Glutamatergic neuron (in vitro differentiated cells): ENCODE measurements at places on chromosomes 16 and 17. TPM values are rescaled to one million over a fixed set of nuclear protein-coding genes. Genes with fewer than 3 reads are reported as not detected.

DNA sequence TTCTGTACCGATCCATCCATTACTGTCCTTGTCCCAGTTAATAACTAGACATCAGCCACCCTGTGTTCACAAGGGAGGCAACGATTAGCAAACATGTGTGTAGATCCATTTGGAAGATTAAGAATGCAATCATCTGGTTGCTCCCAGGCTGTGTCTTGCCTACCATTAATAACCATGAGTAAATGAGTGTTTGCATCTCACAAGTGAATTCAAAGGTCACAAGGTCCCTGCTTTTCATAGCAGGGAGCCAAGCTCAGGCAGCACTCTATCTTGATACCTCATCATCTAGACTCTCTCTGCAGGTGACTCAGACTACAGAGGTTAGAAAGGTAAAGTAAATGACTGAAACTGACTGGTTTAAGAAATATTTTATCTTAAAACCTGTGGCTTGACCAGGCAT, 25.3 kb downstream of the VWA3A start:
- DNase-seq = no peak

DNA sequence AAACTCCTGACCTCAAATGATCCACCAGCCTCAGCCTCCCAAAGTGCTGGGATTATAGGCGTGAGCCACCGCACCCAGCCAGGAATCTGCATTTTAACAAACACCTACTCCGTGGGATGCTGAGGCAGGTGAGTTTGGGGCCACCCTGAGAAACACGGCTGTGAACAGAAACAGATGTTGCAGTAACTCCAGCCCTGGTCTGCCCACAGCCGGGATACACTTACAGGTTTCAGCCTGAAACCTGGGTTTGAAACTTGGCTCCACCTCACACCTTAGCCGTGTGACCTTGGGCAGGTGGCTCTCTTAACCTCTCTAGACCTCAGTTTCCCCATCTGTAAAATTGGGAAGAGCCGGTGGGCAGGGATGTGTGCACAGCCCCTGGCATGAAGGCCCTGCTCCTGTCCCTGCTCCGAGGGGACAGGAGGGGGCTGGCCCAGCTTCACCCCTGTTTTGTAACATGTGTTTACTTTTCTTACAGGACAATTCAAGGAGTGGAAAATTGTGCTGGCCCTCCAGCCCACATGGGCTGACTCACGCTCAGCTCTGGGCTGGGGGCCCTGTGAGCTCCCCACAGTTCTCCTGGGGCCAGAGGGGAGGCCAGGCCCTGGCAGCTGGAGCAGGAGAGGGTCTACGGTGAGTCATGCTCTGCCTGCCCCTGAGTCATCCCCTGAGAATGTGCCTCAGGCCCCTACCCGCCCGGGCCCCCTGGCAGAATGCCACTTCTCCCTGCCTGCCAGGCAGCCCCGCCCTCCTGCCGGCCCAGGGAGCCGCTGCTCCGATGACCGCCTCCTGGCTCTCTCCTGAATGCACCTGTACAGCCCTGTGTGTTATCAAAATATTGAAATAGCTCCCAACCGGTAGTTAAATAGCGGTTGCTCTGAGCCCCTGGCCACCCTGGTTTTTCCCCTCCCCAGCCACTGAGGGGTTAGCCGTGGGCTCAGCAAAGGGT, 7.7 kb upstream of the PPL start:
- DNase-seq = peak; percentile 44

GRCh38 chr16:24999856-25000461, 15.2 kb downstream of the ARHGAP17 start:
- DNase-seq = no peak

- no peak for DNase-seq
Observed at GRCh38 chr17:56111706-56112485, 41.4 kb upstream of the ANKFN1 start.

Gene DRC7
- total RNA-seq = not detected

DNA sequence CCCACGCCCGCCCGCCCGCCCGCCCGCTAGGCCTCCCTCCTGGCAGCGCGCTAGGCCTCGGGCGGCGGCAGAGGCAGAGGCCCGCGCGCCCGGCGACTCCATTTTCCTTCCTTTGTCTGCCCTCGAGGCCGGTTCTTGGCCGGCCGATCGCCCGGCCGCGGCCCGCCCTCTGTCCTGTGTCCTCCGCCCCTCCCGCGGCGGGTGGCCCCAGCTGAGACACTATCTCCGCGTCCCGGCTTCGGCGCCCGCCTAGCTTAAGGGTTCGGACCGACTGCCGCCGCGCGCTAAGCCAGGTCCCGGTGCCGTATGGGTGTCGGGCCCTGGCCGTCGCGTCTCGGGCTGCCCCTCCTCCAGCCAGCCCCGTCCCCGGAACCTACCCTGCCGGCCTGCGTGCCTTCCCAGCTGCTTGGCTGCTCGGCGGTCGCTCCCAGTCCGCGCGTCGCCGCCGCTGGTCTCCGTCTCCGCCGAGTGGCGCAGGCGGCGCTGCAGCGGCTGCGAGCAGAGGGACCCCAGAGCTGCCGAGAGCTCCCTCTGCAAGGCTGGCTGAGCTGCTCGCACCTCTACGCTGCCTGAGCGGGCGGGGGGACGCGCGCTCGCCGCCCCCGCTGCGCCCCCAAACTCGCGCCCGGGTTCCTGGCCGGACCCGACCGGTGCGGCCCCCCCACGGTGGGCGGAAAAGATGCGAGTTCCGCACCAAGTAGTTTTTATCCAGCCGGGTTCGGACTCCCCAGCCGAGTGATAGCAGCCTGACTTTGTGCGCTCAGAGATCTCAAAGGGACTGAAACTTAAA, 787 bp downstream of the CTCF start:
- DNase-seq = peak; percentile 83

GRCh38 chr16:58859958-58860669, 126.0 kb upstream of the GOT2 start:
- no peak for DNase-seq

GRCh38 chr16:12526515-12526914, 277.2 kb downstream of the CPPED1 start:
- DNase-seq = peak; percentile 36

Gene UMOD
- not detected for total RNA-seq

Gene CA7
- total RNA-seq = 0.64 TPM

Gene AANAT
- total RNA-seq = 0.39 TPM

DNA sequence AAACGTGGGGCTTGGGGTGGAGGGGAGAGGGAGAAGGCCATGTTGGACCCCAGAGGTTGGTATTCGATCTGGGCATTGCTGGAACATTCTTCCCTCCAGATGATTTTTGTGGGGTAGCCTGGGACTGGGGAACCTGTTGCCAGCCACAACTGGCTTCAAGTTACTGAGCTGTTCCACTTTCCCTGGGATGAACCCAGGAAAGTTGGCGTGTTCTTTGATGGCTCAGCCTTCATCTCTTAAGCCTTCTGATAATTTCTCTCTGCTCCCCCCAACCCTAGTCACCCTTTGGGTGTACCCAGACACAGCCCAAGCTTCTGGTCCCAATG, 2.1 kb downstream of the TBX21 start:
- no peak for DNase-seq

- no peak for DNase-seq
Observed at GRCh38 chr16:87706278-87707000, 59.3 kb downstream of the KLHDC4 start.

Gene PTX4
- 2.2 TPM for total RNA-seq

DNA sequence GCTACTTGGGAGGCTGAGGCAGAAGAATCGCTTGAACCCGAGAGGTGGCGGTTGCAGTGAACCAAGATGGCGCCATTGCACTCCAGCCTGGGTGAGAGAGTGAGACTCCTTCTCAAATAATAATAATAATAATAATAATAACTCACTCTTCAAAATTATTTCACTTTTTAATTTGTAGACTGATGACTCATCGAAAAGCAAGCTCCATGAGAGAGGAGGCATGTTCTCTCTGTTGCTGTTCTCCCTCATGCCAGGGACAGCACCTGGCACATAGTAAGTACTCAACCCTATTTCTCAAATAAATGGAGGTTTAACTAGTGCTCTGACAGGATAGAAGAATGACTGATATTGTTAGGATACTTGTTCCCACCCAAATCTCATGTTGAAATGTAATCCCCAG, 265.3 kb downstream of the CEP112 start:
- no peak for DNase-seq

DNA sequence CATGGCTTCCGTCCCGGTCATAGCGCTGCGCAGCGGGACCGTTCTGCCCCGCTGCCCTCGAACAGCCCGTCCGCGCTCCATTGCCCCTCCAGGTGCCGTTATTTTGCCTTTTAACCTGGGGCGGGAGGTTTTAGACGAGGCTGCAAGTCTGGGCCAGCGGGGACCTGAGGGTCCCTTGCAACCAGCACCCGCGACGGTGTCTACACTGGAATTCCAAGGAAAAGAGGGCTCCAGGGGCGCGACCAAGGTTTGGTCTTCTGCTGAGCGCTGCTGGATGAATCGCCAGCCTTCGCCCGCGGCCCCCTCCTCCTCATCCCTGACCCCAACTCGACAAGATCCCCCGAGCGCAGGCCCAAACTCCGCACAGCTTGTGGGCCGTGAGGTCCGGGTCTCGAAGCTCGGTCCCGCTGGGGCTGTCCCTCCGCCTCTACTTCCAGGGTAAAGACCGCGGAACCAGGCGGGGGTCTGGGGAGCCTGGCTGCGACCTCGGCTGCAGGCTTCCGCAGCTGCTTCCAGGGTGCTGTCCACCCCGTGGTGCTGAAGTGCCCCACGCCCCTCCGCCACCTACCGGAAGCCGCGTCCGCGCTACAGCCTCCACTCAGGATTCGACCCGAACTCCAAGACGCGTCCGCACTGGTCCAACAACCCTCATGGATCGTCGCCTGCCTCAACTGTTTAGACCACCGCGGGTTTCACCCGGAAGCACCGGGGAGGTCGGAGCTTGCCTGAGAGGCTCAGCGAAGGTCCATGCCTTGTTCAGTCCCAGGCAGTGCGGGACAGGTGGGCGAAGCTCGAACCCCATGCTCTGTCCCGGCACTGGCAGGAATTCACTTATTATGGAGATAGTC, 10.1 kb upstream of the CA4 start:
- DNase-seq = peak; percentile 57

- DNase-seq = peak; percentile 86
Observed at GRCh38 chr17:50087246-50087911, 7.8 kb upstream of the PDK2 start.

DNA sequence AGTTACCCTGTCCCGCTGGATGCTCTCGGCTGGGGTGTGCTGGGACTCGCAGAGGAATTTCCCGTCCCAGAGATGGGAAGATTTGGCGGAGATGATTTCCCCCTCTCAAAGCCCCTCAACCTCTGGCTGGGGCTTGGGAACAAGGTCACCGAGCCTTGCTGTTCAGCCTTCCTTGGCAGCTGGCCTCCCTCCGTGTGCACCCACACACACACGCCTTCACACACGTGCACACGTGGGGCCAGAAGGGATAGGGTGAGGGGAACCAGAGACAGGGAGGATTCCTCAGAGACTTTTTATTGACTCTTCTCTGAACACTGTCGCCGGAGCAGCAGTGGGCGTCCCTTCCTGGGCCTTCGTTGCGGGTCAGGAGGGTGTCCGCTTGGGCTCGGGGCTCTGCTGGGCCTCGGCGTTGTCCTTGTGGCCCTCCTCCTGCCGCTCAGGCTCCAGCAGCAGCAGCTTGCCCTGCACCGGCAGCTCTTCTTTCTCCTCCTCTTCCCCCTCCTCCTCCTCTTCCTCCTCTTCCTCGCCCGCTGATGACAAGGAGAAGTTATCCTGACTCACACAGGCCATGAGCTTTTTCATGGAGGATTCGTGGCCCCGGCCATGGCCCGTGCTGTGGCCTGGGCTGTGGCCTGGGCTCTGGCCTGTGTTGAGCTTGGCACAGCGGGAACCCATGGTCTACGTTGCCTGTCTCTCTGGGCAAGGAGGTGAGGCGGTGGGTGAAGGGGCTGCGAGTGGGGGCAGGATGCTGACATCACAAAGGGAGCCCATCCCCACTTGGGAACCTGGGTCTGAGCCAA, at the start of gene PRM3:
TSS of gene PRM3 (minus strand) at position 709 of the 800 bp plus-strand sequence. CDS start at position 675, 34 bp downstream.
- no peak for DNase-seq

DNA sequence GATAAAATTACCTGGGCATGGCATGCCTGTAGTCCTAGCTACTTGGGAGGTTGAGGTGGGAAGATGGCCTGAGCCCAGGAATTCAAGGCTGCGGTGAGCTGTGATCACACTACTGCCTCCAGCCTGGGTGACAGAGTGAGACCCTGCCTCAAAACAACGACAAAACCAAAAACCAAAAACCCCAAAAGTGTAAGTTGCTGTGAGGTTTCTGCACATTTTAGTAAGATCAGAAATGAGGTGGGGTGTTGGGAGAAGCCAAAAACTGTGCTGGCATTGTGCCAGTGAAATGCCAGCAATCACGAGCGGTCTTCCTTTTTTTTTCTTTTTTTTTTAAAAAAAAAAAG, 114.6 kb downstream of the PITPNC1 start:
- no peak for DNase-seq

- no peak for DNase-seq
Observed at GRCh38 chr16:11164482-11165270, 91.3 kb downstream of the SOCS1 start.

Gene NOD2
- 0.34 TPM for total RNA-seq

GRCh38 chr17:28473542-28473941, at the start of gene SLC13A2:
TSS of gene SLC13A2 (plus strand) at chr17:28473644. CDS start at chr17:28473713, 69 bp downstream.
- no peak for DNase-seq

DNA sequence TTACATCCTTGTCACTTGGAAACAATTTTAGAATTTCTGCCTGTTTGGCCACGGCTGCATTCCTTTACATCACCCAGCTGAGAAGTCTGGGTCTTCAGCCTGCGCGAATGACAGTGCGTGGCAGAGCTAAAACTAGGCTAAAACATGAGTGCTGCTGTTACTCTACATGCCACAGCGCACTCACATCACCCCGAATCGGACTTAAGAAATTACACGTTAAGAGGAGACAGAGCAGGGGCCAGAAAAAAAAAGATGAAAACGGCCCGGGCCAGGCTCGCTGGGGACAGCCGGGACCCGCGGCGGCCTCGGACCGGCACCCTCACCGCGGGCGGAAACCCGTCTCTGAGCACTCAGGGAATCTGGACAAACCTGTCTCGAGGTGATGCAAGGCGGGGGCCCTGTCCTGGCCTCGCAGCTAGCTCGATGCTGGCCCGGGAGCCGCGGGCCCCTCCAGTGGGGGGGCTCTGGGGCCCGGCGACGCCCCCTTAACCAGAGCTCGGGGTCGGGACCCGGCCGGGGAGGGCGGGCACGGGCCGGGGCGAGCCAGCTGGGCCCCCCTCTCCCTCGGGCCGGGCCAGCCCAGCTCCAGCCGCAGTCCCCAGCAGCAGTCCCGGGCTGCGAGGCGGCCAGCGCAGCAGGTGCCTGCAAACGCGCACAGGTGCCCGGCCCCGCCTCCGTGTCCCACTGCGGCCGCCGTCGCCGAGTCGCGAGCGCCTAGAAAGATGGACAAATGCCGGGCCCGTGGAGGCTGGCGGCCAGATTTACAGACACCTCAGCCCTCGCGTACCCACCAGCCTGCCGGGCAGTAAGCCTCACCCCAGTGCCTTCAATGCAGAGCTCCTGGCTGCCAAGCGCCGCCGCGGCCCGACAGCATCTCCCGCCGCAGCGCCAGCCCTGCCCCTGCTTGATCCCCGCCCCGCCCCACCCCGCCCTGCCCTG, at the start of gene AKTIP:
TSS of gene AKTIP (minus strand) at position 879 of the 939 bp plus-strand sequence. CDS start 2,950 bp downstream, outside the sequence.
- DNase-seq = peak; percentile 44

Gene AGRP
- total RNA-seq = not detected

- DNase-seq = no peak
Observed at GRCh38 chr16:882256-882655, 81.7 kb upstream of the GNG13 start.

DNA sequence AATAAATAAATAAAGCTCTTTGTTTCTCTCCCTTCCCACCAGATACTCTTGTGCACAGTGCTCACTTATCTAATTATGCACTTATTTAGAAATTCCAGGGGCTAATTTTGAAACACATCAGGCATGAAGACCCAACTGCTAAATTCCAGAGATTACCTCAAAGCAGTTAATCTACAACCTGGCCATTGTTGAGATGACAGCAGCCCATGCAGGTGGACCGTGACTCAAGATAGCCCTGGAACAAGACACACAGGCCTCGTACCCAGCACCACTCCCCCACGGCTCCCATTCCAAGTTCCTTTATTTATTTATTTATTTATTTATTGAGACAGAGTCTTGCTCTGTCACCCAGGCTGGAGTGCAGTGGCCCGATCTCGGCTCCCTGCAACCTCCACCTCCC, 60.1 kb upstream of the NPEPPS start:
- DNase-seq = no peak

Gene ODF4
- total RNA-seq = not detected
